ENCODE measurements at places on chromosomes 7 and 10.

DNA sequence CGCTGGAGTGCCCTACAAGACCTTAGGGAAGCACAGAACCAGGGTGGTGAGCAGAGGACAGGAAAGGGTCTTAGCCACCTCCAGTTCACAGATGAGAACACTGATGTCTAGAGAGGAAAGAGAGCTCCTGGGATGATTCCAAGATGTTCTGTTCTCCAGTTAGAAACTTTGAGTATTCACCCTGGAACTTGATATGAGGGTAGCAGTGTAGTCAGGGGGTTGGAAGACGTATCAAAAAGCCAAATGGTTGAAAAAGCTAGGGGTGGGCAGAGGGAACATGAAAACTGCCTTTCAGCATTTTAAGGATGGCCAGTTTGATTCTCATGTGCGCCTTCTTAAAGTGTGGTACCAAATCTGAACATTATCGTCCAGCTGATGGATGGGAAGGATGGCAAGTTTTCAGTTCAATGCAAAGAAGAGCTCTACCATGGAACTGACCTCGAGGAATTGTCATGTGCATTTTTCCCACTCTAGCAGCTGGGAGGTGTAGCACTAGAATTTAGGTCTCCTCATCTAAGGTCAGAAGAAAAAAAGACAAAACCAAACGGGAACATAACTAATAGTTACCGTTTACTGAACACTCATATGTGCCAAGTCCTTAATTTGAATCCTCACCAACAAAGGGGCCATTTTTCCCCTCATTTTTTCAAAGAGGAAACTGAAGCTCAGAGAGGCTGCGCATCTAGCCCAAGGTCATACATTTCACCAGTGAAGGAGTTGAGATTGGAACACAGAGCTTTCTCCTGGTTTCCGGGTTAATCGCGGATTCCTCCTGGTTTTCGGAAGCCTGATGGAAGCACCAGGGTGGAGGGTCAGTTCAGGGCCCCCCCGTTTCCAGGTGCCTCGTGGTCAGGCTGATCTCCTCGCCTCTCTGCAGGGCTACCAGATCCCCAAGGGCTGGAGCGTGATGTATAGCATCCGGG lies 6.0 kb upstream of the CYP26A1 start:
- no peak for DNase-seq

- DNase-seq, result no peak
These were observed 16.3 kb upstream of the SH2B2 start for GRCh38 chr7:102270178-102270887.

- no peak for DNase-seq
These were observed 92.9 kb downstream of the CTNNA3 start for GRCh38 chr10:67603086-67603485.

GRCh38 chr10:118621304-118621942 lies 26.0 kb upstream of the PRLHR start:
- DNase-seq, result no peak

- no peak for DNase-seq
These were observed 76.8 kb downstream of the DIP2C start for GRCh38 chr10:612696-613095.

- no peak for DNase-seq
These were observed 364.7 kb downstream of the SORCS1 start for GRCh38 chr10:106799776-106800175.

- no peak for DNase-seq
These were observed 9.3 kb downstream of the KCNIP2 start for GRCh38 chr10:101834341-101834740.

DNA sequence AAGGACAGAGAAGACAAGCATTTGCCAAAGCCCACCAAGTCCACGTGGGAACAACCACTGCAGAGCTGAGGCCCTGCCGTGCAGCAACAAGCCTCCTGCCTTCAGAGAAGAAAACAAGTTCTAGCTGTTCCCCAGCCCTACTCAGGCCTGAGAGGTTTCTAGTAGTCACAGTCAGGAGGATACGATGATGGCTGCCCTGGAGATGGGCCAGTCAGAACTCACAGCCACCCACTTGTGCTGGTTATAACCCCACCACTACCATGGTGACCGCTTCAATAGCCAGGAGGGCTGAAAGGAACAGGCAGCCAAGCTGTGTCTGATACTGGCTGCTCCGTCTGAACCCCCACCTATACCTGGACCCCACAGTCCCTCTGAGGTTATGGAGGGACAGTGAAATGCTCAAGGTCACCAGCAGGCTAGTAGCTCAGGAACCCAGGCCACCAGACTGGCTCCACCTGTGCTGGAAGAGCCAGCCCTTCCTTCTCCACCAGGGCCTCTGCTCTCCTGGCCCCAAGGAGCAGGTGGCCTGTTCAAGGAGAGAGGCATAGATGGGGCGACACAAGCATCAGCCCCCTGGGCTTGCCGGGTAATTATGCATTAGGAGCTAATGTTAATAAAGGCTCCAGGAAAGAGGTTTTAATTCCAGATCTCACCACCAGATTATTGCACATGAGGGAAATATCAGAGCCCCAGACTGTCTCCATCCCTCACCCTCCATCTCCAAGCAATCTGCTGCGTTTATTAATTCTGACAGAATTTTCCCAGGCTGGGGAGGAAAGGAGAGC lies 125.8 kb upstream of the PCBD1 start:
- DNase-seq, result no peak

GRCh38 chr10:100888957-100889356 lies 23.8 kb upstream of the SLF2 start:
- no peak for DNase-seq

DNA sequence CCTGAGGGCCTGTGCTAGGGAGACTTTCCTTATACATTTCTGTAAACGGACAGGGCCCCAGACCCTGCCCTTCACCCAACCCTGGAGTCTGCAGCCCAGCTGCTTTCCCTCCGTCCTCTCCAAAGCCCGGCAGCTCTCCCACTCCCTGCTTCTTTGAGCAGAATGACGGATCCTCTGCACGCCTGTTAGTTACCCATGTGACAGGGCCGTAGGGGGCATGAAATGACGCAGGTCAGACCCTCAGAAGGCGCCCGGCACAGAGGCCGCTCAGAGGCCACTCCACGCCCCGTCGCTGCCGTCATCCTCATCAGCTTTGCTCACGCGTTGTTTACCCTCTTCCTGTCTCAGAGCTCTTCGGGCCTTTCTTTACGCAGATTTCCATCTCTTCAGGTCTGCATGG lies 60.2 kb upstream of the MKRN1 start:
- no peak for DNase-seq

GRCh38 chr7:155509725-155510551 lies 36.4 kb downstream of the CNPY1 start:
- DNase-seq, result no peak

- no peak for DNase-seq
These were observed 75.7 kb upstream of the KCTD7 start for GRCh38 chr7:66553001-66553400.

GRCh38 chr7:69411466-69411865 lies 186.8 kb upstream of the AUTS2 start:
- DNase-seq, result no peak

DNA sequence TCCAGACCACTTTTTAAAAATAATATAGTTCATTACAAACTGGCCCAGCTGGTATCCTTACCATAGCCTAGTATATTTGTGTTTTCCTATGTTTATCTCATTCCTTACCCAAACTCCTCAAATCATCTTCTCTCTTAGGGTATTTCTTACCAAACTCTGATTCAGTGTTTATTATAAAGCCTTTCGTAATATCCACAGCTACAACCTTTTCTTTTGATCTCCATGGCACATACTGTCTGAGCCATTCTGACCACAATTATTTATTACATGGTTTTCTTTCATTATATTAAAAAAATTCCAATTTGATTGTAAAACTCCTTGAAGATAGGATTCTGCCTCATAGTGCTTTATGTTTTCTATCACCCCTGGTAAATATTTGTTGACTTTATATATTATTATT lies 94.2 kb downstream of the LRMDA start:
- DNase-seq, result no peak

DNA sequence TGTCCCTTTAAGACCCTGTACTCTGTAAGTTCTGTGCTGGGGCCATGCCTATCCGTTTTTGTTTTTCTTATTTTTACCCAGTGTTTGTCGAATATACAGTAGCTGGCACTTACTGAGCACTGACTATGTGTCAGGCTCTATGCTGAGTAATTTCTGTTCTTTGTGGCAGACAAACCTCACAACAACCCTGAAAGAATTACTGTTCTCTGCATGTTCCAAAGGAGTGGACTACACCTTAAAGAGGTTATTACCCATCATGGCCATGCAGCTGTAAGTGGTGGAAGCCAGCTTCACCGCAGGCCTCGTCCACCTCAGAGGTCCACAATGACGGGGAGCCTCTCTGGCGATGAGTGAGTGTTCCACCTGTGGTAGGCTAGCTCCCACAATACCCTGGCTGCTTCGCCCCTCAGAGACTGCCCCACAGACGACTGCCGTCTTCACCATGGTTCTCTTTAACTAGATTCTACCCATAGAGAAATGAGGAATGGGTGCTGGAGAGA lies 30.1 kb upstream of the RBM20 start:
- DNase-seq, result no peak

- DNase-seq, result no peak
These were observed 41.8 kb downstream of the TBATA start for GRCh38 chr10:70743430-70743788.

- no peak for DNase-seq
These were observed 1.2 kb downstream of the CCM2 start for GRCh38 chr7:45001138-45001694.

DNA sequence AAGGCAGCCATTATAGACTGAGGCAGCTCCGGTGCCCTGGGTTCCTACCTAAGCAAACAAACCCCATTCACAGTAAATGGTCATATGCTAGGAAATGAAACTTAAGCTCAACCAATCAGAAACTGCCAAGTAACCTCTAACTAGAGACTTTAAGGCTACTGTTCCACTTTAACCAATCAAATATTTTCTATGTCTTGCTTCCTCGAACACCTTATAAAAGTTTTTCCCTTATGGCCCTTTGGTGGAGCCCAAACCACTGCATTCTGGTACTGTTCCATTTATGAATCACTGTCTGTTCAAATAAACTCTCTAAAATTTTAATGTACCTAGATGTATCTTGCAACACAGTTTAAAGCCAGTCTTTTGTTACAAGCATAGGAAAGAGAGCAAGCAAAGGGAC lies 361.1 kb downstream of the HGF start:
- DNase-seq, result no peak

- no peak for DNase-seq
These were observed 177.7 kb upstream of the GHITM start for GRCh38 chr10:83961620-83962019.

DNA sequence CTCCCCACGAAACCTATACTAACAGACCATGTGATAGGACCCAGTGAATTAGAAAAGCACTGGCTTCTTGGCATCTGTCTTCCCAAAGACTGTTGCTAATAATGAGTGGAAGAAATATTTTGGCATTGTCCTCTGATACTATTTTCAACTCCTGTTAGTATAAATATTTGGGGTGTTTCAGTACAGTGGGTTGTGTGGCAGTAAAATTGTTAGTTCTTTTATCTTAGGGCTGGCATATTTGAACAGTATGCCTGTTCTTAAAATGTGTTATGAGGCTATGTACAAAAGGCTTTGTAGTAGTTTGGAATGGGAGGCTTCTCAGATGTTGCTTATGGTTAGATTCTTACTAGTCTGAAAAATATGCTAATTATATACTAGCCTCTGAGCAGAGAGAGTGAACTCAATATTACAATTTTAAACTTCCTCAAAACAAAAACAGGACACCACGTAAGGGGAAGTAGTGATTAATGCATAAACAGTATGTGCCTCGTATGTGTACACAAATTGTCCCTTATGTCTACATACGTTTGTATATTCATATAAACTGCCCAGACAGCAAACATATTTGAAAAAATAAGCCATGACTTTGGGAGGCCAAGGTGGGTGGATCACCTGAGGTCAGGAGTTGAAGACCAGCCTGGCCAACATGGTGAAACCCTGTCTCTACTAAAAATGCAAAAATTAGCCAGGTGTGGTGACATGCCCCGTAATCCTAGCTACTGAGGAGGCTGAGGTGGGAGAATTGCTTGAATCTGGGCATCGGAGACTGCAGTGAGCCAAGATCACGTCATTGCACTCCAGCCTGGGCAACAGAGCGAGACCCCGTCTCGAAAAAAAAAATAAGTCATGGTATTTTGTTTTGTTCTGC lies 115.4 kb downstream of the ARID5B start:
- DNase-seq, result no peak

GRCh38 chr10:27100813-27101347 lies 586 bp upstream of the ANKRD26 start:
- no peak for DNase-seq

DNA sequence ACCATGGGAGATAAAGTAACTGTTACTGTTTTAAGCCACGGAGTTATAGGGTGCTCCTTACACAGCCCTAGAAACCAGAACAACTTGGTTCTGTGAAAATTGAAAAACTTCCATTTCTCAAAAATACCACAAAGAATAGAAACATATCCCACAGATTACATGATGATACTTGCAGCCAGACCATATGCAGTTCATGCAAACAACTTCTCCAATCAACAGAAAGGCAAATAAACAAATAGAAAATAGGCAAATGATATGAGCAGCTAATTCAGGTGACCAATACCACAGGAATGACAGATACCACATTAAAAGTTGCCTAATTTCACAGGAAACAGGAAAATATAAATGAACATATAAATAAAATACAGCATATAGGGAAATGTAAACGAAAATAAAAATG lies 297.5 kb downstream of the HTR7 start:
- DNase-seq, result no peak

DNA sequence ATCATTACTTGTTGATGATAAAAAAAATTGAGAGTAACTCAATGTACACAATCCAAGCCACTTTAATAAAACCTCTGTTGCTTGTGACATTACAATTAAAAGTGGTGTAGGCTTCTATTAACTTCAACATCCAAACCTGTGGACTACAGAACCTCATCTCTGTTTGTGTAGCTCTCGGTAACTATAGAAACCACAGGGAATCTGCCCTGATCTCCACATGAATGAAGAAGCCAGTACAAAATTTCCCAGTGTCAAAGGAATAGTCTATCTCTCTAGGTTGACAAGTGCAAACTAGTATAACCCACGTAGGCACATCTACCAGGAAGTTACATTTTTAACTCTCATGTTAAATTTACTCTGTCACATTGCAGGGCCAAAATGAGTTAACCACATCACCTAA lies 204.3 kb downstream of the CHCHD3 start:
- DNase-seq, result no peak

DNA sequence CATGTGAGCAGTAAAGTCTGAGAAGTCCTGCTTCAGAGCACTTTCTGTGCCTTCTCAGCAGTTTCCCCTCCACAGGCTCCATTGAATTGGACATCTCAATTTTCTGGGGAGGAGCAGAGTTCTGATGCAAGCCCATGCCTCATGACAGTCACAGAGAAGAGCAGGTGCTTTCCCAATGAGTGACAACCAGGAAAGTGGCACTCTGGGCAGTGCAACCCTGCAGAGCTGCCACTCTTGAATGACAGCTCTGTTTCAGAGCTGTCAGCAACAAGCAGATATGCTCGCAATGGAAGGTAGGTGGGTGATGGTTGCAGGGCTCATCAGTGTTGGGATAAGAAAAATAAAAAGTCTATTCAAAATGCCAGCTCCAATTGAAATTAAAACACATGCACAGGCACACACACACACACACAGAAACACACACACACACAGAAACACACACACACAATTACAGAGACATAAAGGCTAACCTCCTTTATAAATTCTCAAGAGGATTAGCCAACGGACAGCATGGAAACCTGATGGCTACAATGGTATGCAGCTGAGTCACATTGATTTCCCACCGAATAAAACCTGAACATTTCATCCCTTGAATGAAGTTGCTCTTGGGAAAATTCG lies 50.5 kb downstream of the C10orf67 start:
- DNase-seq, result no peak

Measured in stimulated activated CD8-positive, alpha-beta memory T cell treated with anti-CD3 and anti-CD28 coated beads, Interleukin-2, amount 100 ng/mL, for 1 hour (primary cell).